NCI-H446 treated with DMSO at 0.1 percent for 48 hours (cell line): ENCODE measurements at places on chromosomes 7 and 10.

DNA sequence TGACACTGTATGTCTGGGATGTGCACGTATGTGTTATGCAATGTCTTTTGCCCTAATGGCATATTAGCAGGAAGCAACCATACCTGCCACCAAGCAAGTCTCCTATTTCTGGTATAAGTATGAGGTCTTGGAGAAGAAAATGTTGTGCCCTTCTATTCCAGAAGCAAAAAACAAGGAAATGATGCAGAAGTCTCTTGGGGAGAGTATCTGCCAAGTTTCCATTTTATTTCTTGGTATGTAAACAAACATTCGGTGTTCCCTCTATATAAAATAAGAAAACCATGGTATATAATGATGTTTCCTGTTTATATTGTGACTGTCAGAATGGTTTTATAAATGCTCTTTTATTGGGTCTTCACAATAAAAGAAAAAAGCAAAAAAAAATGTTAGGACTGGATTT is 19.3 kb upstream of the MYO3A start:
- no peak for DNase-seq

- no peak for DNase-seq
Measured at GRCh38 chr7:120567204-120567603, 290.7 kb downstream of the TSPAN12 start.

DNA sequence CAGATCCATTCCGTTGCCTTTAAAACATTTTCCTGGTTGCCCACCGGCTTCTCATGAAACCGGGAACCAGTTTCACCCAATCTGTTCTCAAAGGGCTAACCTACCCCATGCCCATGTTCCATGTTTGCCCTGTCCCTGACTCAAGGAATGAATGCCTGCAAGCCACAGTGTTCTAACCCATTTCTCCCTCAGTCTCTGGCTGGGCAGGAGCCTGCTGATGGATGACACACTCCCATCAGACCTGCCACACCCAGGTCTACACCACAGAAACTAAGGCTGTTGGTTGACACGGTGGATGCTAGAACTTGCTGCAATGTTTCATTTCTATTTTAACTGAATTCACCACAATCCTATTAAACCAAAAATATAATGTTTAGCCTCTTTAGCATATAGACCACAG is 15.6 kb downstream of the CLRN3 start:
- no peak for DNase-seq

DNA sequence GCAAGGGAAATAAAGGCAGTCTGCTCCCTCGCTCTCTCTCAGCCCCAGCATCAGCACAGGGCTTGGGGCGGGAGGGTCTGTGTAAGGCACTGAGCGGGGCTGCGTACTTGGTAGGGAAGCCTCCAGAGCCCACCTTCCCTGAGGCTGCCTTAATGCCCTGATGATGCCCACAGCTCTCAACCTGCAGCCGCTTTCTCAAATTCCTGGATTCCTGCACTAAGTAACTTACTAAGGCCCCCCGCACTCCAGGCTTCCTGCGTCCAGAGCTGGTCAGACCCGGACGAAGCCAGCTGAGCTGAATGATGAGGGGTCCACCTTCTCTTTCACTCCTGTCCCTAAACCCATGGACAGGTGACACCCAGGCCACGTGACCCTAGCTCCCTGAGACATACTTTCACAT is 63.3 kb downstream of the C10orf143 start:
- no peak for DNase-seq
